ENCODE measurements at places on chromosomes 7 and 10.

DNA sequence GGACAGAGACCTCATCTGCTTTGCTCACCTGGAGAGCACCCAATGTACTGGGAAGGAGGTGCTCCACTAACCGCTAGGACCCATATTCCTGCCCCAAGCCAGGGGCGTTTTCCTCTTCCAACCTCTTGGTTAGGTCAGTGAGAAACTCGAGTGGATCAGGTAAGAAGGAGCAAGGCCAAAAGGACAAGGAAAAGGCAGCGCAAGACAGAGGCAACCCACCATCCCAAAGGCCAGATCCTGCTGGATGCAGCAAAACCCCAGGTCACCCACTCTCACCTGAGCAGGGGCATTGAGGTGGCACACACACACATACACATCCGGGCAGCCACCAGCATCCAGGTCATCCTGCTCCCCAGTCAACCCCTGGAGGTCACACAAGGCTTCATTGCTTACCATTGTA is 105.1 kb downstream of the GRID1 start:
- DNase-seq = no peak

- DNase-seq = peak; percentile 100
Measured at GRCh38 chr7:44082541-44083207, 344 bp upstream of the POLM start.

DNA sequence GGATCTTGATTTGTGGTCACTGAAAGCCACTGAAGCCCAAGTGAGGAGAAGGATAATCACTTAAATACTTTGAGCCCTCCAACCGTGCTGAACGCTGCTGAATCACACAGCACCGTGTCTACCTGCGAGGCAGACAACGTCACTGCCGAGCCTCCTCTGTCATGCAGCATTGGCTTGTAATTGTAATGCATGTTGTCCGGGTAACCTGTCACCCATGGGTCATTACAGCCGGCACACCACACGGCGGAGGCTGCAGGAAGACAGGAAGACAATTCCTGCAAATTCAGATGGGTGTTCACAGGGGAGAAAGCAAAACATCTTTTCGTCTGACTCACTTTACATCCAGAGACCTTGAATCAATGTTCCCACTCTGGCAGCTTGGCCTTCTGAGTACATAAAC is 546.1 kb upstream of the FOXK1 start:
- no peak for DNase-seq

- no peak for DNase-seq
Measured at GRCh38 chr10:130858626-130859025, 452.9 kb downstream of the TCERG1L start.

GRCh38 chr7:134545380-134545779 is 3.5 kb upstream of the AKR1B15 start:
- no peak for DNase-seq

- DNase-seq = no peak
Measured at GRCh38 chr7:99021941-99022560, 121.9 kb downstream of the SMURF1 start.

DNA sequence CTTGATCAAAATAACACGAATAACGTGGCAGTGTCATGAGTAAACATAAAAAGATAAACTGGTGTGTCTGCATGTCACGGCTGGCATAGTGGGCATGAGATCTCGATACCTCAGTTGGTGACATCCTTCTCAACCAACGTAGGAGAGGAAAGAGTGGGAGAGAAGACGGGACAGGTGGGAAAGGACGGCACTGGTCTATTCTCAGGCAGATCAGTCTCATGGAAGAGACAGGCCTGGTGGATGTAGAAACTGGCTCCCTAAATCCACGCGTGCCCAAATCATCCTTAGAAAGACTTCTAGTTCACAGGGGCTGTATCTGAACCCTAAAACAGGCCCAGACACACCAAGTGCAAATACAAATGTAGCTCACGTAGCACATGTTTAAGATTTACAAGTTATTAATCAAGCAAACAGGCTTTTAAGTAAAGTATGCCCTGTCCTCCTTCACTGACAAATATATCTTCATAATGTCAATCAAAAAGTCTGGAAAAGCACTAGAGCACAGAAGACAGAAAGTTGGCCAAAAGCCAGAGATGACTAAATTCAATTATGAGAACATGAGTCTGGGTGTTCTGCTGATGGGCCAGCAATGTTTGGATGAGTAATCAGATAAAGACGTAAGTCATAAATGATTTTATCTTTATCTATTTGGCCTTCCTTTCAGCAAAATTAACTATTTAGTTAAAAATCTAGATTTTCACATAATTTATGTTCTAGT is 56.3 kb downstream of the SFMBT2 start:
- DNase-seq = peak; percentile 11

DNA sequence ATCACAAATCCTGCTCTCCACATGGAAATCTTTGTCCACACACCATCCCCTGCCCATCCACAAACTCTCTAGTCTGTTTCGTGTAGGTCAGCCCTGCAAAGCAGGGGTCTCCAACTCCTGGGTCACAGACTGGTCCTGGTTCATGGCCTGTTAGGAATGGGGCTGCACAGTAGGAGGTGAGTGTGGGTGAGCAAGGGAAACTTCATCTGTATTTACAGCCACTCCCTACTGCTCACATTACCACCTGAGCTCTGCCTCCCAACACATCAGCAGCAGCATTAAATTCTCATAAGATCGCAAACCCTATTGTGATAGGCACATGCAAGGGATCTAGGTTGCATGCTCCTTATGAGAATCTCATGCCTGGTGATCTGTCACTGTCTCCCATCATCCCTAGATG is 242.1 kb downstream of the FGFR2 start:
- no peak for DNase-seq

- no peak for DNase-seq
Measured at GRCh38 chr7:51244885-51245284, 71.7 kb downstream of the COBL start.

DNA sequence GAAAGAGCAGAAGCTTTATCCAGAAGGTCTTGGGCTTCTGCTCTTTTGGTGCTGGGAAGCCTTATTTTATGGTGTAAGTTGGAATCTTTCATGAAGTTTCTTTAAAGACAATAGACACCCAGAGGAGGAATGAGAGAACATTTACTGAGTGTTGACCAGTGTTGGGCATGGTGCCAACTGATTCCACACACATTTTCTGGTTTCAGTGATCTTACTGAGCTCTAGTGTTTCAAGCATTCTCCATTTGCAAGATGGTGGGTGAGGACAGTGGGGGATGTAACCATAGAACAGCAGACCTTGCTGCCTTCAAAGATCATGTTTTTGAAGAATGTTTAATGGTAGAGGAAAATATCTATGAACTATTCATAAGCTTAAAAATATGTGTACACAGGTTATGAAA is 114.6 kb downstream of the LRMDA start:
- no peak for DNase-seq

- no peak for DNase-seq
Measured at GRCh38 chr7:28920424-28920823, 37.7 kb downstream of the TRIL start.

DNA sequence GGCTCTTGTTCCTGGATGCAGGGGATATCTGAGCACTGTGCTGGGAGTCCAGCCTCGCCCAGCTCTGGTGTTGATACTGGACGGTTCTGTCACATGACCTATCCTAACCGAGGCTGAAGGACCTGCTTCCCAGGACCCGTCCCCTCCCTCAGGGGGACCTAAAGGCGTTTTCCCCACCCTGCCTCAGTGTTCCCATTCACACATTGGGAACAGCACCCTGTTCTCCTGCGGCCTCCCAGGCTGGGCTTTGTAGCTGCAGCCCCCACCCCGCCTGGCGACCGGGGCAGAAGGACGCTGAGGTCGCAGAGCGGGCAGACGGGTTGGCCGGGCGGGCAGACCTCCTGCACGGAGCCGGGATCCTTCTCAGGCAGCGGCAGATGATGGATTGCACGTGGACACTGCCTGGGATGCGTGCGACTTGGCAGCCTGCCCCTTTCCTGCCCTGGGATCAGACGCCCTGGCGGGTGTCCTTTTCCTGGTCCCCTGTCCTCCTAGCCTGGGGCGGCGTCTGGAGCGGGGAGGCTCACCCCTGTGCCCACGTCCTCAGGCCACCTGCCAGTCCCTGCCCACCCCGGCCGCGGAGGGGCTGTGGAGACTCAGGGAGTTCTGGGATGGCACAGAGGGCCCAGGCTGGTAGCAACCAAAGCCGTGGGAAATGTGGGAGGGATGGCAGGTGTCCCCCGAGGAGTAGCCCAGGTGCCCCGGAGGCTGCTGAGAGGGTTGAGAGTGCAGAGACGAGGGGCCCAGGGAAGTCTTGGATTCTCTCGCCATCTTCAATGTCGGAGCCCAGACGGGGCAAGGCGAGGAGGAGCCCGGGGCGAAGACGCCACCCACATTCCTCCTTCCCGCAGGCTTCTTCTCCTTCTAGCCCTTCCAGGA is 17.2 kb upstream of the PSMG3 start:
- DNase-seq = no peak

GRCh38 chr10:6273351-6273750 is 70.6 kb downstream of the PFKFB3 start:
- DNase-seq = no peak

GRCh38 chr7:156497776-156498509 is 142.6 kb upstream of the RNF32 start:
- peak; percentile 59 for DNase-seq

- DNase-seq = no peak
Measured at GRCh38 chr7:157676001-157676400, 339.2 kb downstream of the DNAJB6 start.

DNA sequence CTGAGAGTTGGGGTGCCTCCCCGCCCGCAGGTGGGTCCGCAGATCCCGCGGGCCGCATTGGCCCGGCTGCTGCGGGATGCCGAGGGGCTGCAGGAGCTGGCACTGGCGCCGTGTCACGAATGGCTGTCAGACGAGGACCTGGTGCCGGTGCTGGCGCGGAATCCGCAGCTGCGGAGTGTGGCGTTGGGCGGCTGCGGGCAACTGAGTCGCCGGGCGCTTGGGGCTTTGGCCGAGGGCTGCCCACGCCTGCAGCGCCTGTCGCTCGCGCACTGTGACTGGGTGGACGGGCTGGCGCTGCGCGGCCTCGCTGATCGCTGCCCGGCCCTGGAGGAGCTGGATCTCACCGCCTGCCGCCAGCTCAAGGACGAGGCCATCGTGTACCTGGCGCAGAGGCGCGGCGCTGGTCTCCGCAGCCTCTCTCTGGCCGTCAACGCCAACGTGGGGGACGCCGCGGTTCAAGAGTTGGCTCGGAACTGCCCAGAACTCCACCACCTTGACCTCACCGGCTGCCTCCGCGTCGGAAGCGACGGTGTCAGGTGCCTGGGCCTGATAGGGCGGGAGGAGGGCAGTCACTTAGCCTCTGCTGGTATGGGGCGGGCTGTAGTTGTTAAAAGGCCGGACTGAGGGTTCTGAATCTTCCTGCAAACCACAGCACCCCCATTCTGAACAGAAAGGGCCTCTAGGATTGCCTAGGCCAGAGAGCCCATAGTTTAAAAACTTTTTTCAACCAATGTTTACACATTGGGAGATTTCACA is 1.3 kb downstream of the FBXL15 start:
- peak; percentile 63 for DNase-seq

DNA sequence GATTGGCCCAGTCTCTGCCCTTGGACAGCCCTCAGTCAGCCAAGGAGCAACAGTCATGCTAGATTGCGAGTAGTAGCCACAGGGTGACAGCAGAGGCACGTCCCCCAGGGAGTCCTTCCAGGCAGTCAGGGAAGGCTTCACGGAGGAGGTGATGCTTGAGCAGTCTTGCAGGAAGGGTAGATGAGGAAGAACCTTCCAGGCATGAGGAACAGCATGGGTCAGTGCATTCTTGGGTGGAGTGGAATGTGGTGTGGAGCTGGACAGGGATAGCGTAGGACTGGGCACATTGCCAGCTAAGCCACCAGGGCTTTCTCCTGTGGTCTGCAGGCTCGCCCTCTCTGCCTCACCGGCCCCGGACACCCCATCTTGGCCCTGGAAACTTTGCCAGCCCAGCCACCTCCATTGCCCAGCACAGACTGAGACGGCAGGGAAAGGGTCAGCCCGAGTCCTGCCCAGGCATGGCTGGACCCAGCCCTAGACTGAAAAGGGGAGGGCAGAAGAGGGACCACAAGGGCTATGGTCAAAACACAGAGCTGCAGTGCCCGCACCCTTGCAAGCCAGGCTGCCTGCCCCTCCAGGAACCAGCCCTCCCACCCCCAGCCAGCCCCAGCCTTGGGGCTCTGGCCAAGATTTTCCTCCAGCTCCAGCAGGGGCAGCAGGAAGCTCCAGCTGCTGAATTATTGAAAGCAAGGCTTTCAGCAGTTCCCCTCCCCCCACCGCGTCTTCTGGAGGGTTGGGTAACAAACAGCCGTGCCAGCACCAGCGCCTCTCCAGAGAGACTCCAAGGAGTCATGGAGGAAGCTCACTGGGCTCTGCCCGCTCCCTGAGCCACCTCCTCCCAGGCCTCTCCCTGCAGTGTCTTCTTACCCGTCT is 18.7 kb downstream of the SRRM3 start:
- DNase-seq = peak; percentile 33

DNA sequence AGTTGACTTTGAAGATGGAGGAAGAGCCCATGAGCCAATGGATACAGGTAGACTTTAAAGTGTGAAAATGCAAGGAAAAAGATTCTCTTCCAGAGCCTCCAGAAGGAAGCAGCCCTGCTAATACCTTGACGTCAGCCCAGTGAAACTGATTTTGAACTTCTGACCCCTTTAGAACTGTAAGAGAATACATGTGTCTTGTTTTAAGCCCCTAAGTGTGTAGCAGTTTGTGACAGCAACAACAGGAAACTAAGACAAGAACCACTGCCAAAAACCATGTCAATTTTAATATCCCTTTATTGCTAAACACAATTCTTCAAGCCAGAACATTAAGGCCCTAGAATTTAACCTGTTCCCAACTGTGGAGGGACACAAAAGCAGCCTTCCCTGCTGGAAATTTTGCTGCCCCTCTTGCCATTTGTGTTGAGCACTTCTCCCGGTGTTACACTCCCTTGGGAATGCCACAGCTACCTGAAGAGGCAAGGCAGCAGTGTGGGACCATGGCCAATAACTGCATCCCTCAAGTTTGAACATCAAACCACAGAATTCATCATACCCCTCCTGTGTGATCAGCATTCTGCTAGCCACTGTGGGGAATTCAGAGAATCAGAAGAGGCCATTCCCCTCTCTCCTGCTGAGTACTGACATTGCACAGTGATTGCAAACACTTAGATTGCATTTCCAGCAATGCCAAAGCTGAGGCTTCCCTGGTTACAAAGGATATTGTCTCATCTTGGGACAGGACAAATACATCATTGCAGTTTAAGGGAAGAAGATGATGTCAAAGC is 12.3 kb upstream of the CCDC172 start:
- no peak for DNase-seq

DNA sequence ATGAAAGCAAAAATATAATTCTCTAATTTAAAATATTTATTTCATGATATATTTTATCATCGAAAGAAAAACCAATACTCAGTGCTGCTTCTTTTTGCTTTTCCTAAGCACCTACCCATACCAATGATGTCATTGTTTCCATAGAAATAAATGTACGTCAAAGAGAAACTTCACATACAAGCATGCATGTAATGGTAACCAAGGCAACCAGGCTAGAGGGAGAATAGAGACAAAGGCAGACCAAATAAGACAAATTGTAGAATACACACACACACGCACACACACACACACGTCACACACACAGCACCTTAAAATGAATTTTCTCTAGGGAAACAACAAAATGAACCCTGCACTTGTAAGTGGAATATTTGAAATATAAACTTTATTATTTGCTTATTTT is 75.5 kb downstream of the MACC1 start:
- DNase-seq = no peak
